ENCODE measurements at places on chromosomes 5 and 9.

- DNase-seq = no peak
These were observed 30.7 kb upstream of the VCAN start for GRCh38 chr5:83440826-83441225.

- no peak for DNase-seq
These were observed 203.4 kb downstream of the AUH start for GRCh38 chr9:91158286-91158685.

DNA sequence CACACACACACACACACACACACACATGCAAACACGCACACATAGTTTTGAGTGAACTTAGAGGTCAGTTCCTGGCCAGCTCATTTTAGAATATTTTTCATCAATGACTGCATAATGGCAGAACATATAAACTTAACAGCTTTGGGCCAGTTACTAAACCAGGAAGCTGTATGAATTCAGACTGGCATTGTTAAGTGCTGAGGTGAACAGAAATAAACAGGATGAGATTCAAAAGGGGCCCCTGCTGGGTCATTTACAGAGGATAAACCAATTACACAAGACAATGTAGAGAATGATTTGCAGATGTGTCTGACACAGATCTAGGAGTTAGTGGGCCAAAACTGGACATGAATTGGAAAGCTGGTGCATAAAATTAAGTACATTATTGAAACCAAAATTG lies 44.6 kb downstream of the MARCHF11 start:
- no peak for DNase-seq

- no peak for DNase-seq
These were observed 111.7 kb downstream of the NXNL2 start for GRCh38 chr9:88646539-88647300.

GRCh38 chr5:173893192-173893561 lies 5.0 kb downstream of the CPEB4 start:
- no peak for DNase-seq

DNA sequence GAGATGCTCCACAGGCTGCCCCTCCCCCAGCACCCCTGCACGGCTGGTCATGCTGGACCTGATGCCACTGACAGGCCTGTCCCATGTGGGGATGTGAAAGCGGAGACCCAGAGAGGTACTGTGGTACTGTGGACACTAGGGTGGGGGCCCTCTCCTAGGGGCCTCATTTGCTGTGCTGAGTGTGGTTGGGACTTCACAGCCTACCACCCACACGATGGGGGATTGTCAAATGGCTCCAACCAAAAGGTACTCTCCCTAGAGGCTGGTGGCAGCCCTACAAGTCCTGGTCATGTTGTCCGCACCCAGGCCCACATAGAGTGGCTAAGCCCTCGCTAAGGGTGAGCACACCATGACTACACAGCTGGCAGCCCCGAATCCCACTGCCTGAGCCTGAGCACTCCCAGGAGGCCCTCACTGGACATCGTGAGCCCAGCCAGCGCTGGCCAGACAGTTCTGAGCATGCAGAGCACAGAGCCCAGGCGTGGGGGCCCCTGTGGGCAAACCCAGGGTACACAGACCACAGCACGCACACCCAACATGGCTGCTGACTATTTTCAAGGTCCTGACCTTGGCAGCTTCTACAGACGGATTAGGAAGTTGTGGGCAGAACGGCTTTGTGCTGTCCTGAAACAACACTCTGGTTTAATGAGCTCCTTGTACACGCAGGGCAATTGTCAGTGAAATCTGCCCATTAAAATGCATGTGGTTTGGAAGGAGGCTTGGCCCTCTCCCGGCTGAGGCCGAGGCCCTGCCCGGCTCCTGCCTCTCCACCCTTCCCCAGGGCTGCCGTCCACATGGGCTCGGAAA lies 214.1 kb downstream of the HSPA4 start:
- DNase-seq = no peak

DNA sequence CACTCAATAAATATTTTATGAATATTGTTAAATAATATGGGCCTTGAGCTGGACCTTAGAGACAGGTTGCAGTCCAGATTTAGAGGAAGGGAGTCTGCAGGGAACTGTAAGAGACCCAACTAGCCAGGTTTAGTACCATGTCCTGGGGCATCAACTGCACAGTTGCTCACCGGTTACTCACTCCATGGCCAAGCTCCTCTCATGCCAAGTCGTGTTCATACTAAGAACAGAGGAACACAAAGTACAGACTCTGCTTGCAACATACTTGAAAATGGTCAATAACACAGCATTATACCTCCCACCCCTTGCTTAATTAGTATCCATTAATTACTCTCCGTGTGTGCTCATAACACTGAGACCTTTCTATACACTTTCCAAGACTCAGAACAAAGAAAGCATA lies 317.6 kb upstream of the PIK3R1 start:
- no peak for DNase-seq

All from putamen (tissue), 1 donor.